Esophagus muscularis mucosa (tissue), 4 donors: ENCODE measurements at places on chromosomes 5 and 9. TPM values are rescaled to one million over a fixed set of nuclear protein-coding genes. Genes with fewer than 3 reads are reported as not detected.

Gene FBLL1
- total RNA-seq, result not detected

GRCh38 chr5:4555725-4556285 lies 584.3 kb upstream of the ADAMTS16 start:
- no peak for DNase-seq

DNA sequence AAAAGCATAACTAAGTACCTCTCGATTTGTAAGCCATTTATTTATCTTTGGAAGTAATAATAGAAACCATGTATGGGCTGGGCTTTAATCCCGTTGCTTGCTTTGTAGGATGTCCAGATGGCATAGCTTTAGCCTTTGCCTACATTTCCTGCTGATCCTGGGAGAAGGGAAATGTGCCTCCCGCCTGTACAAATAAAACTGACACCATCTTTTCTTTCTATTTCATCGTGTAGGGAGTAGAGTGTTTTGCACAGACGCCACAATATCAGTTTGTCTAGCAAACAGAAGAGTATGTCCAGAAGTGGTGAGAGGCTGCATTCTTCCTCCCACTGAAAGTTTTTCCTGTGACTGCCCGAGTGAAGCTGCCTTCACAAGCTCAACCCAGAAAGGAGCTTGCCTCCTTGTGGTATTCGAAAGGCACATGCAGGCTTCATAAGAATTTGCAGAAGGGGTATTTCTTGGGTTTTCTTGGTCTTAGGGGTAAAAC lies 24.7 kb upstream of the TJP2 start:
- peak; percentile 80 for DNase-seq

Gene CPLANE1
- 17.6 TPM for total RNA-seq

Gene UBLCP1
- total RNA-seq, result 17.5 TPM

DNA sequence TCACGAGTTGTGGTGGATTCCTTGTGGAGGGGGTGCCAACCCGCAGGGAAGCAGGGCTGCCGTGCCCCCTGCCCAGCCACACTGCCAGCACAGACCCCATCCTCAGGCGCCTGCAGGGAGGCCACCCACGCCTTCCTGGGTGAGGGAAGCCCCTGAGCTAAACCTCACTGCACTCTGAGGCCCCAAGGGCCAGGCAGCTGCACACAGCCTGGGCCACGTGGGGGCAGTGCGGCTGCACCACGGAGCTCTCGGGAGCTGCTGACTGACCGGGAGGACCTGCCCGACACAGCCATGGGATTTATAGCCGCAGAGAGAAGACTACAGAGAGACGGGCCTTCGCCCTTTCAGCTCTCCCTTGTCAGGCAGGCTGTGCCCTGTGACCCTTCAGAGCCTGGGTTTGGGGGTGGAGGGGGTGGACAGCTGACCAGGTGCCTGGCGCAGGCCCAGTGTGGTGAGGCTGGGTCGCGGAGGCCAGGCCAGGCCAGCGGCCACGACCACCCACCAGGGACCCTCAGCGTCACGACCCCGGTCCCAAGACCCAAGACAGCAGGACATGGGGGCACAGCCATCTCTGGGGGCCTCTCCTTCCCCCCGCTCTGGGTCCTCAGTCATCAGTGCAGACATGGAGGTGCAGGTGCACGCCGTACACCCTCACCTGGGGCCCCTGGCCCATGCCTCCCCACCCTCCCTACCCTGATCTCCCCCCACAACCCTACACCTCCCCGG lies 4.3 kb upstream of the AHRR start:
- DNase-seq, result no peak

DNA sequence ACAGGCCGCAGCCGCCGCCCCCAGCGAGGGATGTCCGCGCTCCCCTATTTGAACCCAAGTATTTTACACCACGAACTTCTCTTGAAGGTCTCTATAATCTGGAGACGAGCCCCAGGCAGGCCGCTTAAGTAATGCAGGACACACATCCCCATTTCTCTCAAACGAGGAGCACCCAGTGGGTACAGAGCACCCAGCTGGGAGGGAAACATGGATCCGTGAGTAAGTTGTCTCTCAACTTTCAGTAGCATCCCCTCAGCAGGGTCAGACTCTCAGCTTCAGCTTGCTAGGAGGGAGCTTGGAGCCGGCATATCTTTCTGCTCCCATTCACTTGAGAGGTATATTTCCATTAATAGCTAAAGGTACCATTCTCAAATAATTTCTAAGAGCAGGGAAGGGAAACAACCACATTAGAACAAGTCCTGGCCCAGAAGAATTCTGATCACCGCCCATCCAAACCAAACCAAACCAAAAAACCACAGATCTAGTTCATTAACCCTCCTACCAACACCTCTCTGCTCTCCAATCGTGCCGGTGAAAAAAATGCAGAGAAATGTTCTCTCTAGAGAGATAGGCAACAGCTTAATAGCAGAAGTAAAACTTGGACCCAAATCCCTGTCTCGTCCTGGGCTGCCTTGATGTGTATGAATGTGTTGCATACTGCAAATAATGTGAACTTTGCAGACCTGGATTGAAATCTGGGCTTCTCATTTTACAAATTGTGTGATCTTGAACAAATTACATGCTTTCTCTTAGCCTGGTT lies 910 bp downstream of the TDRD7 start:
- no peak for DNase-seq

DNA sequence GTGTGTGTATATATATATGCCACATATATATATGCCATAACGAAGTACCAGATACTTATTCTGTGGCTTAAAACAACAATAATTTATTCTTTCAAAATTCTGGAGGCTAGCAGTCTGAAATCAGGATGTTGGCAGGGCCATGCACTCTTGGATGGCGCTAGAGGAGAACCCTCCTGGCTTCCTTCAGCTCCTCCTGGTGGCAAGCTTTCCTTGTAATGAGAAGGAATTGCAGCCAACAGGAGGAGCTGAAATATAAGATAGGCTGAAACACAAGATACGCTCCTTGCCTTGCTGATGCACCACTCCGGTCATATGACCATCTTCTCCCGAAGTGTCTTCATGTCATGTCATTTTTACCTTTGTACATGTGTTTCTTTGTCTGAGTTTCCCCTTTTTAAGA lies 368.1 kb upstream of the CTNND2 start:
- DNase-seq, result no peak

DNA sequence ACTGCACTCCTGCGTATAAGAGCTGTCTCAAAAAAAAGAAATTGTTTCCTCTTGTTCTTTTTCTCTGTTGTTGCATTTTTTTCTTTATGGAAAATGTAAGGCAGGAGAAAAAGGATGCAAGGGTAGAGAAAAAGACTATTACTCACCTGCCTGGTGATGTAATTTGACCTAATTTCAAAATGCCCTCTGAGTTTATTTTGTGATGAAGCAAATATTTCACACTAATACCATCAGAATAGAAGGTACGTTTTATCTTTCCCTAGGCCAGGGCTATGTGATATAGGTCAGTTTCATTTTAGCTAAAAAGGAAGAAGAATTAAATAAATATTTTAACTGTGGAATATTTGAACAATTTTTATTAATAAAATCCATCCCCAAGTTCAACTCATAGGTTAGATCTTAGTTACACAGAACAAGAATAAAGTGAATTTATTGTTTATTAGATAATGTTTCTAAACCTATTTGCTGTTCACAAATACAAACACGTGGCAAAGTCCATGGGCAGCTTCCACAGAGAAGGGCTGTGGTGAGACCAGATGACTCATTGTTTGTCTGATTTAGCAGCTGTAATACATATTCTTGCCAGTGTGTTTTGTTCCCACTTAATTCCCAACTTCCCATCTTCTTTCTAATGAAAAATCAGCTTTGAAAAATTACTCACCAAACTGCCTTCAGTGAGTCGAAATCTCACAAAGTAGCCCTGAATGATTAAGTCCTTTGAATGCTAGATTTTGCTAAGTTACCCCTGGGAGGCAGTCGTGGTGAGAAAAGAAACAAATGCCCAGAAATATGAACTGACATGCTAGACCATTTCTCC lies 52.8 kb upstream of the CCDC112 start:
- peak; percentile 80 for DNase-seq

- no peak for DNase-seq
Observed at GRCh38 chr9:114216976-114217375, 61.6 kb downstream of the COL27A1 start.

DNA sequence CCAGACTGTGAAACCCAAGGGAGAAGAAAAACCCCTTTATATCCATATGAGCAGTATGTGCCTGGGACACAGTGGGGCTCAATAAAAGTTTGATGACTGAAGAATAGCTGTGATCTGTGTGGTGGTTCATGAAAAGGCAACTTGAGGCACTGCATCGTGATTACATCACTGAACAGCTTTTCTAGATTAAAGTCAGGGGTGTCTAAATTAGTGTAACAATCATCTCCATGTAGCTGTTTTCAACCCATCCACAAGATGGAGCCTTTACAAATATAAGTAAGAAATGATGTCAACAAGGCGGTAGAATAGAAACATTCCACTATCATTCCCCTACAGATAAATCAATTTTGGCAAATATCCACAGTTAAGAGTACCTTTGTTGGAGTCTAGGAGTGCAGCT lies 55.5 kb downstream of the PRRC1 start:
- no peak for DNase-seq

Gene FBN2
- total RNA-seq, result 14.9 TPM

Gene GRIN1
- total RNA-seq, result 0.11 TPM

GRCh38 chr5:16135003-16135402 lies 44.6 kb downstream of the MARCHF11 start:
- no peak for DNase-seq

DNA sequence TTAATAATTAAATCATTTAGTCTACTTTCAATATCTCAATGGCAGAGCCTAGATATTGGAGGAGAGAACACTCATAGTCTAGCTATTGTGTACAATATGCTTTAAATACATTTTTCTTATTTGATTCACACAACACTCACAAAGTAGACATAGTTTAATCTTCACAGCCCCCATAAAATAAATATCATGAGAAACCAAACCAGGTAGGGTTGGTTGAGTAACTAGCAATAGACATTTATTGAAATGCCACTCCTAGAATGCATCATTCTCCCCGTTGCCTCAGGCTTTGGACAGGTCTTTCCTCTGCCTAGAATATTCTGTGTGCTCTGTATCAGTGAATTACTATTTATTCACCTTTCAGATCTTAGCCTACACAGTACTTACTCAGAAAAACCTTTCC lies 141.9 kb downstream of the CEMIP2 start:
- no peak for DNase-seq

- no peak for DNase-seq
Observed at GRCh38 chr9:90956026-90956810, 154.6 kb downstream of the SYK start.

DNA sequence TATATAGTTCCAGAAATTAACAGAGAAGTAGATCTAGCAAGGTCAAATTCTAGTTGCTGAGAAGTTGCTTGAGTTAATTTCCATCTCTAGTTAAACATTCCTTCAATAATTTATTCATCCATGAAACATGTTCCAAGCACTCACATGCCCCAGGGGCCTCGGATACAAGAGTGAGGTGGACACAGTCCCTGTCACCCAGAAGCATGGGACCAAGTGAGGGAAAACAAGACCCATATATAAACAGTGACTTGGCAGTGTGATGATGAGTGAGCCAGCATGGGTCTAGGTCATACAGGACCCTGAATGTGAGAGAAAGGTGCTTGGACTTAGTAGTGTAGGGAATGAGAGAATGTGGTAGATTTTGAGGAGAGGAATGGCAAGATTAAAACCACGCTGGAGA lies 216.9 kb downstream of the TTLL11 start:
- no peak for DNase-seq

Gene TEK
- total RNA-seq, result 17.4 TPM

DNA sequence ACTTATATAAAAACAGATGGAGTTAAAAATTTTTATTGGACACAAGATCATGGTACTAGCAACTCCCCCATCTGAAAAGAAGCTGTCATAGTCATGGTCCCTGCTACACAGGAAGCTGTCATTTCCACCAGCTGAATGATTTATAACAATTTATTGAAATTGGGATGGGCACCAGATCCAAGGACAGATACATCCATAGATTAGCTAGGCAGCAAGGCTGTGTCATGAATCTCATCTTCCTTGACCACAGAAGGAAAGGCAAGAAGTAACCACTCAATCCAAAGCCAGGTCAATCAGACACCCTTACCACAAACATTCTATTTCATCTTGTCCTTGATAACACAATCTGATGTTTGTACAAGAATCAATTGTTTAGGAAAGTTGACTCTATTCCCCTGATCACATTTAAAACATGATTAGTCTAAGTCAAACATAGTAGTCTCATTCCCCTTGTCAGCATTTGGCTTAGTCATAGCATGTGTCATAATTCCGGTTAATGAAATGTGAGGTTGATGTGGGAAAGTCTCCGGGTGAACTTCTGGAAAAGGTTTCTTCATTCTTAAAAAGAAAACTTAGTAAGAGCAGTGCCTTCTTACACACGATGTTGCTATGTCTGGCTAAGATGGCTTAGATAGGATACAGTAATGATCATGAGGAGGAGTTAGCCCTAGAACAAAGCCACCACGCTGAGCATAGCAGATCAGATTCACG lies 462.6 kb upstream of the PAPPA start:
- no peak for DNase-seq

GRCh38 chr5:80516826-80517225 lies 28.9 kb downstream of the FAM151B start:
- no peak for DNase-seq

Gene FAM221B
- not detected for total RNA-seq
